ENCODE measurements at places on chromosomes 7 and 10. TPM values are rescaled to one million over a fixed set of nuclear protein-coding genes. Genes with fewer than 3 reads are reported as not detected.

The KAZALD1 gene
- 25.4 TPM for total RNA-seq

The HERPUD2 gene
- 20.4 TPM for total RNA-seq

The NYAP1 gene
- total RNA-seq: 0.38 TPM

The SFTPA1 gene
- total RNA-seq: not detected

The DLX5 gene
- not detected for total RNA-seq

The GPC2 gene
- total RNA-seq: 1.4 TPM

The TAS2R40 gene
- not detected for total RNA-seq

The ZNF467 gene
- total RNA-seq: 1.7 TPM

The SLC13A4 gene
- total RNA-seq: 0.08 TPM

The UCN3 gene
- total RNA-seq: not detected

The HNRNPF gene
- 341 TPM for total RNA-seq

The LIPF gene
- not detected for total RNA-seq

The CTBP2 gene
- 73.5 TPM for total RNA-seq

The SPDYE6 gene
- not detected for total RNA-seq

The OR2A12 gene
- total RNA-seq: not detected

The IFIT5 gene
- total RNA-seq: 10.7 TPM

The BAMBI gene
- 13.1 TPM for total RNA-seq

The SMURF1 gene
- total RNA-seq: 24.8 TPM

The MMRN2 gene
- 17.8 TPM for total RNA-seq

The FKBP9 gene
- 474 TPM for total RNA-seq

The PRRT4 gene
- not detected for total RNA-seq

The CCAR1 gene
- 12.5 TPM for total RNA-seq

The IDI2 gene
- total RNA-seq: not detected

The SSC4D gene
- total RNA-seq: 0.68 TPM

The CCZ1B gene
- 50.5 TPM for total RNA-seq

The PCDH15 gene
- not detected for total RNA-seq

The CDK1 gene
- total RNA-seq: 0.12 TPM

The TNPO3 gene
- 46.0 TPM for total RNA-seq

The TYW1B gene
- 5.0 TPM for total RNA-seq

The LIMK1 gene
- total RNA-seq: 33.9 TPM

The POLR3A gene
- total RNA-seq: 14.5 TPM

The TMEM254 gene
- 2.5 TPM for total RNA-seq

The VWA2 gene
- total RNA-seq: 0.08 TPM

The CPED1 gene
- total RNA-seq: 32.2 TPM

The EFCAB10 gene
- not detected for total RNA-seq

The RAPGEF5 gene
- total RNA-seq: 1.7 TPM

Measured in smooth muscle cell of the coronary artery (primary cell).